ENCODE measurements at places on chromosomes 5 and 9. TPM values are rescaled to one million over a fixed set of nuclear protein-coding genes. Genes with fewer than 3 reads are reported as not detected.

The SHC3 gene
- 2.1 TPM for total RNA-seq

The PDE8B gene
- 0.05 TPM for total RNA-seq

The TRPM3 gene
- total RNA-seq, result 0.35 TPM

The MCC gene
- 42.9 TPM for total RNA-seq

The AGPAT2 gene
- 70.5 TPM for total RNA-seq

The PCDHGA1 gene
- under 0.01 TPM for total RNA-seq

The IL5 gene
- total RNA-seq, result not detected

The GPRIN1 gene
- total RNA-seq, result 15.3 TPM

The CCL27 gene
- total RNA-seq, result not detected

The FOXD4L4 gene
- 0.20 TPM for total RNA-seq

The NEUROG1 gene
- not detected for total RNA-seq

The NIPAL4 gene
- total RNA-seq, result 1.1 TPM

The MSMP gene
- not detected for total RNA-seq

The IL3 gene
- total RNA-seq, result not detected

The IFNK gene
- not detected for total RNA-seq

The NR5A1 gene
- total RNA-seq, result not detected

The LMX1B gene
- total RNA-seq, result not detected

The GABRA1 gene
- not detected for total RNA-seq

The SARDH gene
- total RNA-seq, result 5.4 TPM

The STPG3 gene
- total RNA-seq, result not detected

The PCDHB12 gene
- 1.2 TPM for total RNA-seq

The PHF24 gene
- not detected for total RNA-seq

The TGFBI gene
- total RNA-seq, result 468 TPM
